CD4-positive, alpha-beta memory T cell (primary cell): ENCODE measurements at places on chromosomes 2 and 18.

DNA sequence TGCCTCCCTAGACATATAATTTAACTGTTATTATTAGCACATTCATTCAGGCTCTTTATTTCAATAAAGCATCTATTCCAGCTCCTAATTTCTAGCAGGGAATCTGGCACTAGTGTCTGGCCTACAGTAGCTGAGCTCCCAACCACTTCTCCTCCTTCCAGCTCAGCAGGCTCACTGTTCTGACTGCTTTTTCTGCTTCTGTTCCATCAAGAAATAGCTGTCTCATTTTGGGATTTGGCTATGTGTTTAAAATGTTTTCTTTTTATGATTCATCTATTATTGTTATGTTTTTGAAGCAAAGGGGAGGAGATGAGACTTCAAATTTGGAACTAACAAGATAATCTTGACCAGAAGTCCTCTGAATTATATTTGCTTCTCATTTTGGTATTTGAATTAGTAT is 172.7 kb upstream of the SMAD7 start:
- DNase-seq = no peak

DNA sequence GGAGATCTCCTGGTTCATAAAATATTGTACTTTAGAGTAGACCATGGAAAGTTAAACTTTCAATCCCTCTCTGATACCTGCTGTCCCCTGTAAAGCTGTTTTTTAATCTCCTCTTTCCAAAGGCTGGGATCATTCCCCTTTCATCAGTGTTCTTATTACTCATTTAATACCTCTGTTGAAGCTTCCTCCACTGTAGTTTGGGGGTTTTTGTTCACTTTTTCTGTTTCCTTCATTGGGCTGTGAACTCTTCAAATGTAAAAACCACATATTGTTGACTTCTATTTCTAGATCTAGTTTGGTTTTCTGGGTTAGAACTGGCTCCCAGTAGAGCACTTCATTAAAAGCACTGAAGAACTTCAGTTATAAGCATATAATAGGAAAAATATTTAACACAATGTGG is 598.1 kb downstream of the RNF144A start:
- no peak for DNase-seq

- DNase-seq = no peak
Observed at GRCh38 chr2:100757621-100758394, 62.1 kb upstream of the NPAS2 start.

DNA sequence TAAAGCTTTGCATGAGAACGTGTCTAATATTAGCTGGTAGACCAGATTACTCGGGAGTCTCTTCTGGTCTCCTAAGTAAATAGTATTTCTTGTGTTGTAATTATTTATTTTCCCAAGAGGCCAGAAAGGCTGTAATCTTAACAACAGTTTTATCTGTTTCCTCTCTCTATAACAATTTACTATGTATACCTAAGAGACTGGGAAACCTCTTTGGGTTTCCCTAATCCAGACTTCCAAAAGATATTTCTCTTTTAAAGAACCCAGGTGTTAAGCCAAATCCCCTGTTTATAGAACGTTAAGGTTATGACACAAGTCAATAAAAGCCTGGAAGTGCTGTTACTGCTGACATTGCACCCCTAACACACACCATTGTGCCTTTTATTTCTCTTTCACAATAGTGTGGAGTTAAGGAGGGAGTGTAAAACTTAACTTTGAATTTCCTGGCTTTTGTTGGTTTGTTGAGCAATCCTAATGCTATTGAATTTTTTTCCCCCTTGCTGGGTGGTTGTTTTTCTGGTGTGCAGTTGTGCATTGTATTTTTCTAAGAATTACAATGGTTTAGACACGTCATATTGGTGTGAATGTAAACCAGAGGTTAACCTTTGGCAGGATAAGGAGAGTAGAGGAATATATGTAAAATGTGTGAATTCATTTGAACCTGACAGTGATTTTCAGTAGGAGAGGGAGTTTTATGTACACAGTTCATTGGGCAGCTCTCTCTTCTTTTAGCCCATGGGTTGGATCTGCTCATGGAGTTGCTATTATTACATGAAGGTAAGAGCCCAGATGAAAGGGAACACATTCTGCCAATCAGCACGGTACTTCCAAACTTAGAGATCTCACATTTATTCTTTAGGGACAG is 192.8 kb downstream of the MTX2 start:
- no peak for DNase-seq

- DNase-seq = no peak
Observed at GRCh38 chr18:13572721-13573120, 153.6 kb downstream of the FAM210A start.

DNA sequence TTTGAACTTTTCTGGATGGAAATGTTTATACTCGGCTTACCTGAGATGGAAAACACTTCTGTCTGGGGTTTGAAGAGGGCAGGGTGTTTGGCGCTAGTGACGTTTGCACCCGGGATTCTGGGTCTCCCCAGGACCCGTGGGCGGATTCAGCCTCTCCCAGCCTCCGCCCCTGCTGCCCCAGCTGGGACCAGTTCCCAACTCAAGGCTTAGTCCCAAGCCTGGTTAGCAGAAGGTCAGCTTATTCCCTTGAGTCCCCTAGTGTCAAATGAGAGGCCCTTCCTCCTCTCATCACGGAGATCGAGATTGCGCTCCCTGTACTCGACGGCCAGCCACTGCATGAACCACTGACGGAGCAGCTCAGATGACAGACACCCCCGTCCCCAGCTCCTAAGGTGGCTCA is 123.2 kb downstream of the RTP5 start:
- DNase-seq = no peak
